Uterus (tissue), 4 donors: ENCODE measurements at places on chromosomes 12 and 14. TPM values are rescaled to one million over a fixed set of nuclear protein-coding genes. Genes with fewer than 3 reads are reported as not detected.

DNA sequence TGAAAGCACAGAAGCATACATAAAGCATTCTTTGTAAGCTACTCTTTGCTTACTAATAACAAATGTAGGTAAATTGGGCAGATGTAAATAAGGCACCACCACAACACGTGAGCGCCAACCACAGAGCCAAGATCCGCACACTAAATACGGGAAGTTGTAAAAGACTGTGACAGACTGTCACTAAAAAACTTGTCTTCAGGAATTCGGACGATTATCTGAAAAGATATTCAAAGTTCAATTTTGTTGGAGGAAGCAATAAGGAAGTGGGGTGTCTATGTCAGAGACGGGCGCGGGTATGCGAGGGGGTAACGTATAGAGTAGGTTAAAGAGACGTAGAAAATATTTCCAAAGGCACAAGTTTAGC is 1.5 kb upstream of the HSP90B1 start:
- DNase-seq = peak; percentile 22

GRCh38 chr12:6329703-6330064 is 12.2 kb downstream of the TNFRSF1A start:
- peak; percentile 28 for DNase-seq

Gene EAPP
- total RNA-seq = 38.8 TPM

DNA sequence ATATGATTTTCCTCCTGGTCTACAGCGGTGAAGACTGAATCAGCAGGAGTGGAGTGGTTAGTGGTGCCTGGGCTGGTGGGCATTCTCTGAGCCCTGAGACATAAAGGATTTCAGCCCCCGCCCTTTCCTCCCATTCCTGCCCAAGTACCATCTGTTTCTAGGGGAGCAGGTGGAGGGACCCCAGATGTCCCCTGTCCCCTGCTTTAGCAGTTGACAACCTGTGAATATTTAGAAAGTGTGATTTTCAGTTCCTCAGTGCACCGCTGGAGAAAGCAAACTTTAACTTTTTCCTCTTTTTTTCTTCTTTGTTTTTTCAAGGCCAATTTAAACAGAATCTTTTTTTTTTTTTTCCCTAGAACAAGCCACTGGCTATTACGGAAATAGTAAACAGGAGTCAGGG is 163.8 kb upstream of the MYL2 start:
- DNase-seq = no peak

Gene KRT78
- not detected for total RNA-seq

Gene SIX1
- total RNA-seq = not detected

GRCh38 chr12:51942501-51943000 is 8.9 kb upstream of the ACVR1B start:
- no peak for DNase-seq

GRCh38 chr14:90491221-90491885 is 94.5 kb downstream of the CALM1 start:
- peak; percentile 82 for DNase-seq

GRCh38 chr14:67815573-67816225 is 691 bp downstream of the ZFYVE26 start:
- no peak for DNase-seq

GRCh38 chr14:44149597-44149996 is 357.5 kb downstream of the FSCB start:
- no peak for DNase-seq

GRCh38 chr14:23929136-23929535 is 24.4 kb upstream of the DHRS4 start:
- no peak for DNase-seq

Gene FOXG1
- total RNA-seq = not detected

GRCh38 chr12:50597200-50598195 is 92.7 kb downstream of the DIP2B start:
- DNase-seq = peak; percentile 44

GRCh38 chr12:62817556-62818271 is 117.2 kb downstream of the PPM1H start:
- no peak for DNase-seq

Gene EML1
- total RNA-seq = 51.4 TPM

Gene PLEKHH1
- total RNA-seq = 5.9 TPM

- no peak for DNase-seq
Measured at GRCh38 chr12:58741226-58741625, 179.1 kb downstream of the LRIG3 start.

DNA sequence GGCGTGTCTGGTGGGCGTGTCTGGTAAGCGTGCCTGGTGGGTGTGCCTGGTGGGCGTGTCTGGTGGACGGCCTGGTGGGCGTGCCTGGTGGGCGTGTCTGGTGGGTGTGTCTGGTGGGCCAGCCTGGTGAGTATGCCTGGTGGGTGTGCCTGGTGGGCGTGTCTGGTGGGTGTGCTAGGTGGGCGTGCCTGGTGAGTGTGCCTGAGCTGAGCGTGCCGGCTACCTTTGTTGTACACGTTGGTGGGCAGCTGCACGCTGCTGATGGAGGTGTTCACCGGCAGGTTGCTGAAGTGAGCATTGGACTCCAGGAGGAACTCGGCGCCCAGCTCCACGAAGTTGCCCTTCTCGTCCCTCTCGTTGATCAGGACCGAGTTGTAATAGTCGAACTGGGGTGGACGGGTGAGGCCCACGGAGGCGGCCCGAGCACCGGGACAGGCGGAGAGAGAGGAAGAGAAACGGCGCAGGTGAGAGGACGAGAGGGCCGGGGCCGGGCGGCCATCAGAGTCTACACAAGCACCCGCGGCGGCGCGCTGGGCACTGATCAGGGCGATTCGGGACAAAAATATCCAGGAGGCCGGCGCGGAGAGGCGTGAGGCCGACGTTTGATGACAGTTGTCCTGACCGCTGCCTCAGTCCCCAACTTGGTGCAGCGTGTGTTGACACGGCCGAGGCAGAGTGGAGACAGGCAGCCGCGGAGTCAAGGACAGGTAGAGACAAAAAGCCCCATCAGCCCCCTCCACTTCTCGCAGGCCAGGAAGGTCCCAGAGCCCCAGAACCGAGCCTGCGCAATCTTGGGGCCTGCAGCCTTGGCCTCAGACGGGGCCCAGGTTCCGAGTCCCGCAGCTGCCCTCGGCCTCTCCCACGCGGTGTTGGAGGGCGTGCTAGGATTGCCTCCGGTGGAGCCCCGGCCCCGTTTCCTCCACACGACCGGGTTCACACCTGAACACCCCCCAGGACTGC is 10.5 kb downstream of the CACNA2D4 start:
- DNase-seq = peak; percentile 9

DNA sequence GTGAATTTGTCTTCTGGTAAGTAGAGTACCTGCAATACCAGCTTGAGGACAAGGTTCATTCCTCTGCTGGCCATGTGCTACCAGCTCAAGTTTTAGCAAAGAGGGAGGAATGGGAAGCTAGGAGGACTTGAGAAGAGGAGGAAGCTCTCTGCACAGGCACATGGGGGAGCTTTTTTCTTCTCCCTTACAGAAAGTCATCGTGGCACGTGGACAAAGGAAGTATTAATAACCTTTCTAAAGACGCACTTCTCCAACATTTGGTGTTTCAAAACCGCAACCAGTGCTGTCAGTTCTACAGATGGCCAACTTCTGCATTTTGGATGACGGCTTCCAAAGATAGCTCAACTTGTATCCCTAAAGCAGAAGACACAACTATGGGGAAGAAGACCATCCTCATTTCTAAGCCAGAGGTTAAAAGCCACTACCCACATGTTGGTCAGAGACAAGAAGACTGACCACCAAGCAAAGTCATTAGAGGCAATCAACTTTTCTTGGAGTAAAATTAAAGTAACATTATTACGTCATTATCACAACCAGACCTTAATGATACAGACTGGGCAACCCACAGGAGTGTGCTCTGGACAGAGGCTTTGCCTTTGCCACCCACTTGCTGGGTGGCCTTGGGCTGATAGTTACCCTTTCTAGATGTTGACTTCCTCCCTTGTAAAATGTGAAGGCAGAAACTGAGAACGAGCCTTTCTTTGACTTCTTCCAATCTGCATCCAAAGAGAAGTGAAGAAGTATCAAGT is 12.3 kb upstream of the TMED10 start:
- DNase-seq = no peak

GRCh38 chr12:38543151-38543550 is 226.6 kb downstream of the ALG10B start:
- DNase-seq = no peak

Gene IL26
- total RNA-seq = not detected

Gene RASSF8
- total RNA-seq = 54.1 TPM

DNA sequence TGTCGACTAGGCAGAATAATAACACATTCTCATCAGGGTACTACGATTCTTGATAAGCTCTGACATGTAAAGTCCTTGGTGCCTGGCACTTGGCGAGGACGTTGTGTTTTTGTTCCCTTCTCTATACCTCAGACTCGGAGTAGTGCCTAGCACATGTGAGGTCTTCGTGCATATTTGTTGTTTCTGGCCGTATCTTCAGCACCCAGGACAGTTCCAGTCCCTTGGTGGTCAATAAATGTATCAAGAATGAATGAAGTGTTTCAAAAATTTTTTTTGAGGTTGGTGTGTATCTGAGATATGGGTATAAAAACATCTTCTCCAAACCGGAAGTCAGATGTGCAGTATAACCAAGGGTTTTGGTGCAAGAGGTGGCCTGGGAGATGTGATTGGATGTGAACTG is 198.2 kb downstream of the AACS start:
- no peak for DNase-seq

DNA sequence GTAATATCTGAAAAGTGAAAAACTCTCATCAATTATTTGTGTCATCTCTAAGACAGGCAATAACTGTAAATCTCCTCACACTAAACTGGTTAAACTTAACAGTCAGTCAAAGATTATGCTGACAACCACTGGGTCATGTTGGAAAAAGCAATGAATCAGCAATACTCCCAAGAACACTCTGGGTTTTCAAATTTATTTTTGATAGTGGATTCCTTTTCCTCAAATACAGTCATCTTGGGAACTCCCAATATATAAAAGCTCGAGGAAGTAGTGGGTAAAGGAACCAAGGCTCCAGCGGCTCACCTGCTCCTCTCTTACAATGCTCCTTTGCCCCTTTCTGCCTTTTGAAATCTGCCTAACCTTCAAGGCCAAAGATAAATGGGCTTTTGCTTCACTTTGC is 70.0 kb downstream of the ARMH4 start:
- no peak for DNase-seq

Gene CLEC4A
- 2.3 TPM for total RNA-seq

DNA sequence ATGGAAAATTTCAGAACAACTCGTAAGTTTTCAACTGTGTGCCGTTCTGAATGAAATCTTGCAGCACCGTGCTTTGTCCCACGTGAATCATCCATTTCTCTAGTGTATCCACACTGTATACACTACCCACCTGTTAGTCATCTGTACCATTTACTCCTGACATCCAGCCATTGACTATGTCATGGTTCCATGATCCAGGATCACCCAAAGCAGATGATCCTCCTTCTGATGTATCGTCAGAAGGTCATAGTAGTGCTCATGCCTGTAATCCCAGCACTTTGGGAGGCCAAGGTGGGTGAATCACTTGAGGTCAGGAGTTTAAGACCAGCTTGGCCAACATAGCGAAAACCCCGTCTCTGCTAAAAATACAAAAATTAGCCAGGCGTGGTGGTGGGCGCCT is 122.9 kb downstream of the PPHLN1 start:
- no peak for DNase-seq

Gene NKX2-8
- total RNA-seq = not detected

DNA sequence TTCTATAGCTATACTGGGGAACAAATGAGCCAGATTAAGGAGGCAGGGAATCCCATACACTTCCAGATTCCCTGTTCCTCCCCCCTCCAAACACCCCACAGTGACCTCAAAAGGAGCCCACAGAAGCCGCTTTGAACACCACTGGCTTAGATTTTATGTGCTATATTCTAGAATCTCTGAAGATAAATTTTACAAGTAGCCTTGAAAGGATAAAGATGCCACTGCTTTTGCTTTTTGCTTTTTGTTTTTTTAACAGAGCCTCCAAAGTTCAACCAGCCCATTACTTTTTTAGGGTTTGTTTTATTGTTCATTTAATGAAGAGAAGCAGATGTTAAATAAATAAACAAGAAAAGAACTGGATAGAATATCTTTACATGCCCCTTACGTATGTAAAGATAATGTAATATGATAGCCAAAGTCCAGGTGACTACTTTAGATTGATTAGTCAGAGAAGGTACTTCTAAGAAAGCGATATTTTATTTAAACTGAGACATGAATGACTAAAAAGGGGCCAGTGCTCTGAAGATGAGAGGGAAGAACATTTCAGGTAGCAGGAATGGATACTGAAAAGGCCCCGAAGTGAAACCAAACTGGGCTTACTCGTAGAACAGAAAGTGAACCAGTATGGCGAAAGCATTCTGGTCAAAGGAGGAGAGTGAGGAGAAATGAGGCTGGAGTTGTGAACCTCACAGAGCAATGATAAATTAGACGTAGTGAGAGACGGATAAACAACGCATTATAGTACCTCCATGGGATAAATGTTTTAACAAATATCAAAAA is 44.6 kb downstream of the DUSP6 start:
- no peak for DNase-seq

- no peak for DNase-seq
Measured at GRCh38 chr12:55972042-55972441, 1.8 kb upstream of the RAB5B start.

- DNase-seq = no peak
Measured at GRCh38 chr12:120537856-120538220, 3.7 kb downstream of the RNF10 start.

Gene NEDD8
- 1,004 TPM for total RNA-seq

GRCh38 chr14:95496111-95496681 is 20.3 kb downstream of the SYNE3 start:
- no peak for DNase-seq

Gene SERPINA10
- total RNA-seq = not detected

Gene C3AR1
- 4.7 TPM for total RNA-seq

DNA sequence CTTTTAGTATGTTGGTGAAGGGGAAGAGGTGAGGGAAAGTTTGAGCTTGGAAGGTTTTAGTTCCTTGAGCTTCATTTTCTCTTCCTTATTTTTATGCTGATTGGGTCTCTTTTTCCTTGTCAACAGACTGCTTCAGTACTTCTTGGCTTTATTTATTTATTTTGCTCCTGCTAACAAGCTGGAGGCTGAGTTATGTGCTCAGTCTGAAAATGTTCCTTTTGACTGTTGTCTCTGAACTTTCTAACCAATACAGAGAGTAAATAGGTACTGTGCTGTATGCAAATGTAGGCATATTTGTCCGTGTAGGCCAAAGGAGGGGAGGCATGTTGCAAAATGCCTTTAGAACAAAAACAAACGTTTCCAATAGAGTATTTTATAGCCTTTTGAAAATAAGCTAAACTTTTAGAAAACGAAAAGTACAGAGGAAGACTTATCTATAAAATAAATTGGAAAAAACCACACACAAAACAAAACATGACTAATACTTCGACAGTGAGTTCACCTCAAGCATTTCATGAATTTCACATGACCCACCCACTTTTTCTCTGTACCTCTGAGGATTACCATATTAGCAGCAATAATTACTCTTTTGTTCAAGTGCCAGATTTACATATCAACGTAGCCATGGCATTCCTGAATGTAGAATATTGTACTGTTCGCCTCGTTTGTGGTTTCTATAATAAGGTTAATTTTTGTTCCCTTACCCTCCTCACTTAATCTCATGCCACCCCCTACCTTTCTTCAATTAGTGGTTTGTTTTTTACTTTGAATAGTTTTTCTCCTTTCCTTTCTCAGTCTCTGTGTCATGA is 4.7 kb upstream of the CREBL2 start:
- DNase-seq = no peak
